ENCODE measurements at places on chromosomes 3 and 15.
A peak's percentile ranks its signal among the peaks of the same experiment; 100 is the strongest.

- no peak for DNase-seq
These were observed 50.5 kb upstream of the ARHGEF3 start for GRCh38 chr3:56851966-56852884.

GRCh38 chr3:86949850-86950249 is 41.1 kb downstream of the VGLL3 start:
- no peak for DNase-seq

GRCh38 chr15:96728591-96728990 is 398.1 kb downstream of the NR2F2 start:
- no peak for DNase-seq

GRCh38 chr3:171775943-171776342 is 34.3 kb downstream of the PLD1 start:
- DNase-seq: no peak

- no peak for DNase-seq
These were observed 25.8 kb downstream of the DYNC1LI1 start for GRCh38 chr3:32544894-32545293.

GRCh38 chr3:69819282-69819681 is 80.0 kb downstream of the MITF start:
- DNase-seq: no peak

GRCh38 chr3:193744048-193744821 is 151.2 kb downstream of the OPA1 start:
- DNase-seq: no peak

- no peak for DNase-seq
These were observed 831 bp upstream of the KAT2B start for GRCh38 chr3:20039466-20039764.

- no peak for DNase-seq
These were observed 57.2 kb downstream of the SNX4 start for GRCh38 chr3:125462722-125463299.

DNA sequence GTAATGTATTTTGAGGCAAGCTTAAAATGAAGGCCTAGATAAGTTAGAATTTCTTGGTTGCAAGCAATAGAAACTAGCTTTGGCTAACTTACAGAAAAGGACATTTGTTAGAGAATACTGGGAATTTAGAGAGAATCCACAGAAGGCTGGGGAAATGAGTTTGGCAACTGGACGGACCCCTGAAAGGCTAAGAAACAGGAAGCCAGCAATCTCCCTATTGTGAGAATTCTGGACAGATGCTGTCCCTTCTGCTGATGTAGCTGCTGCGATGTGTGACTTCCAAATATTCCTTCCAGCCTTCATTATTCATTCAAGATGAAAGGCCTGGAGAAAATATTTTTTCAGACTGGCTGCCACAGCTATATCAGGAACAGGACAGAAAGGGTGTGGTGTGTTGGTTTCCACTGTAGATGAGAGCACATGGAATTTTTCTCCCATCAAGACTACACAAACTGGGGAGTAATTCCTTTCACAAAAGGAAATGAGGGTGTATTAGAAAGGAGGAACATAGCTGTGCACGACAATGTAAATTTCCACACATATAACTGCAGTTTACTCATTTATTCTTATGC is 213.5 kb downstream of the CPNE4 start:
- no peak for DNase-seq

DNA sequence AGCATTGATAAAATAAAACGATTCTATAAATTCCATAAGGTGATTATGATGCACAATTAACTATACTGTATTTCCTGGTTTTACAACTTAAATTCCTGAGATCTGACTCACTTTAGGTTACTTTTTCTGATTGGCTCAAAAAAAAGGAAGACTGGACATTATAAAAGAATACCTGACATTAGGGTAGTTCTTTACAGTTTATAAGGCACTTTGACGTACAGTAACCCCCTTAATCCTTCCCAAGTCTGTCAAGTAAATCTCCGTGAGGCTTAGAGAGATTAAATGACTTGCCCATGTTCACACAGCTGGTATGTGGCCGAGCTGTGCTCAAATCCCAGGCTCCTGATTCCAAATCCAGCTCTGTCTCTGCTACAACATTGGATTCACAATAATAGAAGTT is 1.0 kb upstream of the SLTM start:
- DNase-seq: no peak

DNA sequence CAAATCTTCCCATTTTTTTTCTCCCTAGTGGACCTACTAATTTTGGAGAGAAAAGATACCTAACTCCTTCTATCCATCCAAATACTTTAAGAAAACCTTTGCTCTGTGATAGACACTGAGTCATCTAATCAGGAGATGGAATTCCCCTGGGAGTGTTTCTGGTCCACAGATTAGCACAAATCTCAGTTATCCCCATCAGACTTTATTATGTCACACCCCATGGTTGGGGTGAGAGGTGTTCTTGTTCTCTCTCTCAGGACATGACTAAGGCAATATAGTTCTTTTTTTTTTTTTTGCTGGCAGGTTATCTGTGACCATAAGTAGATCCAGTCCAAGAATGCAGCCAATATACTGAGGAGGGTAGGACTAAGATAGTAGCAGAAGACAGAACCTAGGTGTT is 15.8 kb downstream of the SLC9A9 start:
- no peak for DNase-seq

GRCh38 chr15:68795298-68795848 is 25.3 kb downstream of the ANP32A start:
- DNase-seq: peak; percentile 61

GRCh38 chr3:143170676-143171075 is 51.1 kb downstream of the CHST2 start:
- DNase-seq: no peak

GRCh38 chr3:79245284-79246138 is 522.3 kb downstream of the ROBO1 start:
- DNase-seq: no peak

DNA sequence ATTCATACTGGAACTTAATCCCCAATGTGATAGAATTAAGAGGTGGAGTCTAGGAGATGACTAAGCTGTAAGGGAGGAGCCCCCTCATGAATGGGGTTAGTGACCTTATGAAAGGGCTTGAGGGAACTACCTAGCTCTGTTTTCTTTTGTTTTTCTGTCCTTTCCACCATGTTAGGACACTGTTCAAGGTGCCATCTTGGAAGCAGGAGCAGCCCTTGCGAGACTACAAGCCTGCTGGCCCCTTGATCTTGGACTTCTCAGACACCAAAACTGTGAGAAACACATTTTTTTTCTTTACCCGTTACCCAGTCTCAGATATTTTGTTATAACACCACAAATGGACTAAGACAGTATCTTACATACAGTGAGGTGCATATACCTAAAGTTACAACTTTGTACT is 26.5 kb downstream of the GOLGA6A start:
- no peak for DNase-seq

DNA sequence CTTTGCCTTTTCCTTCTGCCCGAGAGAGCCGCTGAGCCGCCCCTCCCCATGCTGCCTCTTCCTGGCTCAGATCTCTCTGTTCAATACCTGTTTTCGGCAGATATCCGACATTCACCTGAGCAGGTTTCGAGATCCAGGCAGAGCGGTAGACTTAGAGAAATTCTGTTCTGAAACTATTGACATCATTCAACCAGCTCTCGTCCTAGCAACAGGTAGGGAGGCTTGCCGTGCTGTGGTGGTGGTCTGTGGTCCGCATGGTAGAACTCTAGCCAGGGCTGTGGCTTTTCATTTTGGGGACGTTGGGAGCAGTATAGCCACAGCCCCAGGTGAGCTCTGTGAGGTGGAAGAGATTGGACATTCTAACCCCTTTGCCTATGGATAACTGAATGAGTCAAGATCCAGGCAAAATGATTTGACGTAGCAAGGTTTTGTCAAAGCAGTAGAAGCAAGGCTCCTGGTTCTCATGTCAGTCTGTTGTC is 810 bp downstream of the TMEM62 start:
- peak; percentile 1 for DNase-seq

DNA sequence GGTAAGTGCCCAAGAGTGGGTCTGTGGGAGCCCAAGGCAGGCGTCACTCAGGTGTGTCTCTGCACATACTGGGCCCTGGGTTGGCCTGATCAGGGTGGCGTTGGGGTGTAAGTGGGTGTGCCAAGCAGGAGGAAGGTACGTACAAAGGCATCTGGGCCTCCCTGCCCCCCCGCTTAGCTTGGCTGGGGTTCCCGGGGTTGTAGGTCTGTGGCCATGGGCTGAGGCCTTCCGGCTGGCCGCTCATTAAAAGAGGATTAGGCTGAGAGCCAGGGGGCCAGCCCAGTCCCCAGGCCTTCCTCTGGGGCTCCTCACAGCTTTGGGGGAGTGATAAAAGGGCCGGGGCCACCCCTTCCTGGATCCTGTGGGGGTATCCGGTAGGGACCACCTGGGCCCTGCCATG is 13.3 kb downstream of the SEMA3F start:
- DNase-seq: no peak

DNA sequence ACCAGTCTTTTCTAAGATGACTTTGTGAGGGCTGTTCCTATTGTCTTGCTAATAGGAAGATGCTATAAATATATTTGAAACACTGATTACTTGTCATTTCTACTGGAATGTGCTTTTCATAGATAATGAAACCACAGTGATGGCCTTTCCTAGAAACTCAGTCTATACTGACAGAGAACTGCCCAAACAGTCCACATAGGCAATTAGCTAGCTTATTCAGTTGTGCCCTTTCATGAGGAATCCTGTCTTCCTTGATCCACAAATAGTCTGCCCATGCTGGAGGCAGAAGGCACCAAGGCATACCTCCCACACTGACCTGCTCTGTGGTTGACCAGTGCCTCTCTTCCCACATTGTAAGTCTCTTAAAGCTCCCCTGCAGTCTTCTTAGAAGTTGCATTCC is 135.9 kb downstream of the CMSS1 start:
- no peak for DNase-seq

DNA sequence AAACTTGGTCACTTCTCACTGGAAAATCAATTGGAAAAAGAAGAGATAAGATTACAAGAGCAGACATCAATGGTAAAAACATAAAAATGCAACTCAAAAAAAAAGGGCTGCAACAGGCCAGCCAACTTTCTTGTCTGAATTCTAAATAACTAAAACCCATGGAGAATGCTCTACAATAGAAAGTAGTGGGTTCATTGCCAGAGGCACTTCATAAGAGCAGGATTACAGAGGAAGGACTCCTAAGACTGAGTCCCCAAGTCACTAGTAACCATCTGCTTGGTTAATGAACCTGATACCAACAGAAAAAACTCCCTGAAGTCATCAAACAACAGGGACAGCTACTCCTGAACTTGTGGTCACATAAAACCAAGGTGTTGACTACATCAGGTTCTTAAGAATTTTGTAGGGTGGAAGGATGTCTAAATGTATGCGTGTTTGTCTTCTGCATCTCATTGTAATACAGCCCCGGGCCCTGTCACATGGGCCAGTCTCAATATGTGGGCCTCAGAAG is 148.6 kb downstream of the IMPG2 start:
- no peak for DNase-seq
